ENCODE measurements at places on chromosomes 5 and 9. TPM values are rescaled to one million over a fixed set of nuclear protein-coding genes. Genes with fewer than 3 reads are reported as not detected.

DNA sequence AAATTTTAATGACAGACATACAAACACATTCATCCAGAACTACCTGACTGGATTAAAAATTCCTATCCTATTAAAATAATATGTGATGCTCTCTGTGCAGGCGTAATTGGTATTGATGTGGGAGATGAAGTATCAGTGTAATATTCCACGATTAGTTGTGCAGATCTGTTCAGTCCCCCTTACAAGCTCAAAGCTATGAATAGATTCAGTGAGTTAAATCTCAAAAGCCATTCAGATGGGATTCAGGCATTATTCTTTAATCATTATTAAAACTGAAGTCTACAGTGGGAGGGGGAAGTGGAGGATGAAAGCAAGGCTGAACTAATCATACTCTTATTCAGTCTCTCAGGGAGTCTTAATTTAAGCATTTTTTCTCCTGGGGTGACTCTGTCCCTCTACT is 855.8 kb downstream of the EFNA5 start:
- no peak for DNase-seq

- DNase-seq: no peak
Observed at GRCh38 chr5:39121315-39121714, 47.1 kb upstream of the RICTOR start.

DNA sequence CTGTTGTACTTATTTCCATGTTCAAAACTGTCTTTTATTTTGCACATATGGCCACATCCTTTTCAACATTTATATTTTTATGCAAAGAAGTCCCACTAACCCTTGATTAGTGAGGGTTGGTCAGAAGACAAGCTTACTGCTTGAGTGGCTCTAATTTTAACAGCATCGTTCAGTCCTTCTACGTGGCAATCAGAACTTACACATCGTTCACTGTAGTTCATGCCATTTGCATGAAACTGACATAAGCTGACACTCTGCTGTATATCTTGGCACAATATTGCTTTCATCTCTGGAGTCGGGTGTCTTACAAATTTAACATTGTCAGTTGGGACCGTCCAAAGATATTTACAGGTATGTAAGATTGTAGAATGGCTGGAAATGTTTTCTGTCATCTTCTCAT is 50.6 kb downstream of the MARCHF11 start:
- no peak for DNase-seq

Gene GABRA1
- not detected for total RNA-seq

Gene ZDHHC11B
- 1.9 TPM for total RNA-seq

Gene SEC16A
- 52.2 TPM for total RNA-seq

Gene CLIC3
- 11.3 TPM for total RNA-seq

GRCh38 chr9:18396102-18396728 is 77.7 kb upstream of the ADAMTSL1 start:
- DNase-seq: no peak

- no peak for DNase-seq
Observed at GRCh38 chr9:69771775-69772418, 12.1 kb upstream of the PTAR1 start.

Gene DRD1
- total RNA-seq: 0.89 TPM

Data from sciatic nerve (tissue), 2 donors.